Effector memory CD4-positive, alpha-beta T cell (primary cell): ENCODE measurements at places on chromosomes 11 and 22.

GRCh38 chr11:69983897-69984438 is 94.1 kb upstream of the ANO1 start:
- DNase-seq = no peak

DNA sequence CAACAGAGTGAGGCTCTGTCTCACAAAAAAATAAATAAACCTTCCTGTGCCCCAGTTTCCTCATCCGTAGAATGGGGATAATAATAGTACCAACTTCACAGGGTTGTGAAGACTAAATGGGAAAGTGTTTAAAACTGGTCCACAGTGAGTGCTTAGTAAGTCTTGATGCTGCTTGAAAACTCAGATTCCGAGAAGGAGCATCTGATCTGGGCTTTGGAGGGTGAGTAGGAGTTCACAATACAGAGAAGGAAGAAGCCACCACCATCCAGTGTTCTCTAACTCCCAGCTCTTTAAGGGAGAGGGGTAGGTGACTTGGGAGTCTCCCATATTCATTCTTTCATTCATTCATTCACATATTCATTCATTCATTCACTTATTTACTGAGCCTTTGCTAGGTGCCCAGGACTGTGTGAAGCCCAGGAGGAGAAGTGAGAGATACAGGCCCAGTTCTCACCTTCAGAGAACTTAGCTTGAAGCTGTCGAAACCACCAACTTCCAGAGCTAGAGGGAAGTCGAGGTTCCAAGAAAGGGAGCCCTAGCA is 17.7 kb downstream of the CYTH4 start:
- DNase-seq = no peak

- no peak for DNase-seq
Measured at GRCh38 chr11:39192671-39193070, 2266.8 kb downstream of the LRRC4C start.

DNA sequence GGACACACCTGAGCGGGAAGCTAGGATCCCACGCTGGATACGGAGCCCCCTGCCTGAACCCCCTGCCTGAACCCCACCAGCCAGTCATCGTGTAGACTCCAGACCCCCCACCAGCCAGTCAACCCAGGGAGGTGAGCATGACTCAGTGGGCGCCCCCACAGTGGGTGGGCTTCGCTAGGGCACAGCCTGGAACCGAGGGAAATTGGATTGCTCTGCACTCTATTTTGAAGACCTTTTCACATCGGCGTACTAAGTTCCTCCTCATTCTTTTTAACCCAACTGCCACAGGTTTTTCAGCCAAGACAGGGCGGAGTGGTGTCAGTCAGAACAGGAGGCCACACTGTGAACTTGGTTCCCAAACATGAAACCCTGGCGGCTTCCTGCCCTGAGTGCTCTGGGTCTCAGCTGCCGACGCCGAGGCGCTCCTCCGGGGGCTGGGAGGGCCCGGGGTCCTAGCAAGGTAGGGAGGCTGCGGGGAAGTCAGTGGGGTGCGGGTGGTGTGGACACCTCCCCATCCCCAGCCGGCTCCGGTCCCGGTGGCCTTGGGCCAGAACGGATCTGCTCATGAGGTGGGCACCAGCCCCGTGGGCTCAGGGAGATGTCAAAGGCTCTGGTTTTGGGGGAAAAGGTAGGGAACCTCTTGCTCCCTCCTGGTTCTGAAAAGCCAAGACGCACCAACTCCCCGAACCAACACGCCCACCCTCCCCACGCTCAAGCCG is 57.0 kb downstream of the BRD1 start:
- DNase-seq = no peak

DNA sequence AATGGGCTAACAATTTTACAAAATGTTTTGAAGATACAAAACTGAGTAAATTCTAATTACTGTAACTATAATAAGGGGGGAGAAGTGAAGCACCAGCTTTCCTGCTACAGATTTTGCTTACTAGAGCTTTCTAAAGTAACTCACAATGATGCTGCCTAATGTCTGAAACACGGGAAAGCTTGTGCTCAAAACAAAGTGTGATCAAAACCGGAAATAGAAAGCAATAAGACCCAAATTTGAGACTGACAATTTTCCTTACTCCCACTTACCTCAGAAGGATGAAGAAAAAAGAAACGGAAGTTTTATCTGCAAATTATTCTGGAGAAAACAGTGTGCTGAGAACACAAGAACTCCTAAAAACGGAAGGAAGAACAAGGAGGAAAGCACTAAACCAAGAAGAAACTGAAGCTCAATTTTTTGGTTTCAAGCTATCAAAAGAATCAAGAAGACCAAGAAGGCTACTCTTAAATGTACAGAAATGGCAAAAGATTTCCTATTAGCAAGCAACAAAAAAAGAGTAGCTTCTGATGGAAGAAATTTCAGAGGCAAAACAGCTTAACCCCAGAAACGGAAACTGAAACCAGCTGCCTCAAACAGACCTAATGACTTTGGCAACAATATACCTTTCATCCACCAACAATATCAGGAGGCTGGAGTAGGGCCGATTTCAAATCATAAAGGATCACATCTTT is 33.4 kb downstream of the AMBRA1 start:
- no peak for DNase-seq

DNA sequence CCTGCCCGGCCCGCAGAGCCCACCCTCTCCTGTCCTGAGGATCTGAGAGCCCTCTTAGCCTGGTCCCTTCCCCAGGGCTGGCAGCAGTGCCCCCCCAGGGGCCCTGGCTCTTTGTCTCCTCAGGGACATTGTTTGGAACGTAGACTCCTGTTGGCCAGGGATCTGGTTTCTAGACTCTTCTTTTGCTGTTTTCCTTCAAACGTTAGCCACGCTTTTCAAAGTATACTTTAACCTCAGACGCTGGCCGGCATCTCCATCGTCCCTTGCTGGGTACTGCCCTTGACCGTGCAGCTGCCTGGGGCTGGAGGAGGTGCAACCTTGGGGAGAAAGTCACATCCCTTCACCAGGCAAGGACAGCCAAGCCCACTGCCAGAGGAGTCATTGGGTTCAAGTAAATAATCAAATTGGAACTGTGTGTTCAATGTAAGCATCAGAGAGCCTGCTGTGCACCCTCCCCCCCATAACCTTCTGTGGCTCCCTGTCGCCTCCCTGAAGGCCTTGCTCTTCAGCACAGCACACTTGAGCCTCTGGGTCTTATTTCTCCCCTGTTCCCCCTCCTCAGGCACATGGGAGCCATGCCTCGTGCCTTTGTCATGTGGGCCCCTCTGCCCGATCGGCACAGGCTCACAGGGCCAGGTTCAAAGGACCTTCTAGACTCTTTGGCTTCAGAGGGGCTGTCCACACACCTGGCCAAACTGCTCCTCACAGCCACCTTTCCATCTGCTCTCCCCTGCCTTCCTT is 21.8 kb upstream of the WNT7B start:
- no peak for DNase-seq

DNA sequence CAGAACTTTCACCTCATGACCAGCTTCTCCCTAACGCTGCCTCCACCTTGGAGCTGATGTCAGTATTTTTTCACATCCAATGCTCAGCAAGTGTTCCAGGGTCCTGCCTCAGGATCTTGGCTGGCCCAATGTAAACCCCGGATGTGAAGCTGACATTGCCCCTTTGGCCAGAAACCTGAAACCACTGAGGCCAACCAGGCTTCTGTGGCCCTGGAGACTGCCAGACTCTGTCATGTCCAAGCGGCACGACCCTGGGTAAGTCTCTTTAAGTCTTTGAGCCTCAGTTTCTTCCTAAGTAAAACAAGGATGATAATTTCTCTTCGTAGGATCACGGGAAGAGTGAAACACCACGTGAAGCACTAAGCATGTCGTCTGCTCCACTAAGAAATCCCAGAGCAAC is 22.8 kb downstream of the SERPIND1 start:
- no peak for DNase-seq

DNA sequence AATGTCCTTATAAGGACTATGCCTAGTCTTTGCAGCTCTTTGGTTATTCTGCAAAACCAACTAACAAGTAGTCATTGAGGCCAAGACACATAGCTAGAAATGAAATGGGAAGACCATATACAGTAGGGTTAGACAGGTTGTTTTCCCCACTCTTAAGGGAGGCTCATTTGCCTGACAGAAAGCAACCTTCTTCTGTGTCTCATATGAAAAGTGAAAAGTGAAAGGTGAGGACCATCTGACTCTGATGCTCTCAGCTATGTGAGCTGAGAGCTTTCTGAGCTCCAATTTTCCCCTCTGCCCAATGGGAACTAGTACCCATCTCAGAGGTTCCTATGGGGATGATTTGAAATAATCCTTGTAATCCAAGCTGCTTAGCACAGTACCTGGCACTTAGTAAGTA is 142.0 kb upstream of the BDNF start:
- DNase-seq = no peak

DNA sequence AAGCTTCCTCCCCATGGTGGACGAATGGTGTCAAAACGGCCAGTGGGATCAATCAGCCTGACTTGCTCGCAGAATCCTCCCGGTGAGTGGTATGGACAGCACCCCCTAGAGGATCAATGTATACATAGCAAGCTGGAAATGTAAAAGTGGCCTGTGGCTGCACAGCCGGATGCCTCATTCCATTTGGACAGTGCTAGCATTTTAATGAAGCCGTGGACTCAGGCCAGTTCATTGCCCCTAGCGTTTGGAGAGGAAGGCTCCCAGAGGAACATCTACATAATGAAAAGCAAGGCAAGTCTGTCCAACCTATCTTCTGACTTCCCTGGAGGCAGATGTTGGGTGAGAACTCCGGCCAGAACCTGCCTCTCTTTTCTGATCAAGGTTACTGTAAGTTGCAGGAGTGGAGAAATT is 942.3 kb downstream of the NTM start:
- no peak for DNase-seq

DNA sequence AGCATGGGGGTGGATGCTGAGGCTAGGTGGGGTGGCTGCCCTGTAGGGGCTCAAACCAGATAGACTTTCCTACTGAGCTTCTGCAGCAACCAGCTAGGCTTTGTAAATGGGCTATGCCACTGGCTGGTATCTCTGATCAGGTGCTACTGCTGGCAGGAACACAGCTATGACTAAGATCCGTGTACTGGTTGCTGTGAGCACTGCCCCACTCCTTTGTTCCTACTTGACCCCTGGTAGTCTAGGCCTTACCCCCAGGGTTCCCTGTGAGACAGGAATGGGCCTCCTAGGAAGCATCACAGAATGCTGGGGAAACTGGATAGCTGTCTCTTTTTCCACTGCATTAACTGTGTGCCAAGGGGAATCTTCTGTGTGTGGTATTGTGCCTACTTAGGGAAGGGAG is 58.4 kb upstream of the GAB2 start:
- no peak for DNase-seq
